ENCODE measurements at places on chromosomes 13 and 19.
A peak's percentile ranks its signal among the peaks of the same experiment; 100 is the strongest.

- DNase-seq, result peak; percentile 3
Observed at GRCh38 chr19:48635966-48636858, 967 bp downstream of the DBP start.

- DNase-seq, result no peak
Observed at GRCh38 chr13:44573790-44574465, 2.2 kb downstream of the TSC22D1 start.

DNA sequence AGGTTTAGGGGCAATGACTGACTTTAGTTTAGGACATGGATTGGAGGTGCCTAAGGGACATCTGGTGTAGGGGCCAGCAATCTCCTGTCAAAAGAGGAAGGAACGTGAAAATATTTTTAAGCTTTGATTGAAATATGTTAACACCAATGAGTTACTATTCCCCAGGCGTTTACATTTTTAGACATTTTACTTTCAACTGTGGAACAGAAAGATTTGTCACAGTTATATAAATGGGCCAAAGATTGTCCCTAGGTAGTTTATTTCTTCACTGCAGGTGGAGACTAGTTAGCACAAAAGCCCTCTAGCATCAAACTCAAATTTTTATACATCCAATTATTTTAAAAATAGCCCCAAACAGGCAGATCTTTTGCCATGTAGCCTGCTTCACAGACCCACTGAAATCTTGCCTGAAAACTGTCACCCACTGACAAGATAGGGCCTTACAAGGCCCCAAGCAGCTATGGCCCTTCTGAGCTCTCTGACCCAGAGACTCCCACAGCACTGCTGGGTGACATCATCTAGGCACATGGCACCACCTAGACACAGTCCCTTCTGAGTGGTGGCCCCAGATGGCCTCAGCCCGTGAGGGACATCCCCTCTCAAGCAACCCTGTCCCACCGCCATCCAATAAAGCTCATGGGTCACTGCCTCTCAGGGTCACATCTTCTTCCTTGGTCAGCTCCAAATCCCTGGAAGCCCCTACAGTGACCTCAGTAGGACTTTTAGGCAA, 64.8 kb upstream of the DOCK9 start:
- DNase-seq, result no peak

- DNase-seq, result no peak
Observed at GRCh38 chr13:43433691-43434141, 353.1 kb downstream of the ENOX1 start.

DNA sequence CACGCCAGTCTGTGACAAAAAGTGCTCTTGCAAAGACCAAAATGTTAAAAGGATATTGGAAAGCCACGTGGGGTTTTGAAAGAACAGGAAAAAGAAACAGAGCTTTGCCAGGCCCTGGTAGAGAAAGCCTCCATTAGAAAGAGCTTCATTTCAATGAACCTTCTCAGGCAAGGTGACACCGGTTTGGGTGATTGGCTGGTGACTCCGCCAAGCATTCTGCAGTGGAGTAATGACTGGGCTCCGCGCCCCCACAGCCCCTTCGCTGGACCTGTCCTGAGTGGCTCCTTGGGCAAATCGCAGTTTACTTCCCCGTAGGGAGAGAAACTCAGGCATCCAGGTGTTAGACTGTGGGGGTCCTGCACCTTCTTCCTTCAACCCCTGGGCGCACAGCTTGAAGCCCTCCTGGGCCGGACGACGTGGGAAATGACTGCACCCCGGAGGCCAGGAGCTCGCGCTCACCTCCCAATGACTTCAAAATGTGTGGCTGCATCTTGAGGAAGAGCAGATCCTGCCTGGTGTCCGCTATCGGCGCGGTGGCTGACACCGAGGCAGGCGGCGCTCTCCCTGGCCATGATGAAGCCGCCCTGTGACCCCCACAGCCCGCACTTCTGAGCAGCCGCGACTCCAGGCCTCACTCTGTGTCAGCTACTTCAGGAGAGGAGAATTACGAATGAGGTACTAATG, 444.6 kb upstream of the SGCG start:
- DNase-seq, result no peak

GRCh38 chr13:48645845-48646244, 7.9 kb upstream of the CYSLTR2 start:
- no peak for DNase-seq

GRCh38 chr19:49838885-49839588, 11.9 kb upstream of the PTOV1 start:
- DNase-seq, result no peak

DNA sequence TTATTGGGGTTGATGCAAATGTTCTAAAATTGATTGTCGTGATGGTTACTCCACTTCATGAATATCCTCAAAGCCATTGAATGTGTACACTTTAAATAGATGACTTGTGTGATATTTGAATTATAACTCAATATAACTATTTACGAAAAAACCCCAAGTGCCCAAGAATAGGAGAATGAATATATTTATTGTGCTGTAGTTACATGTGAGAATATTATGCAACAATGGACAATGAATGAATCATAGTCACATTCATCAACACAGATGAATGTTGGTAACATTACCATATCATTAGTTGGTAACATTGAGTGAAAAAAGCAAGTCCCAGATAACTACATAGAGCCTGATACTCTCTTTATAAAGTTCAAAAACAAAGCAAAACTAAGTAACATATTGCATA, 127.8 kb upstream of the UBL3 start:
- DNase-seq, result no peak

DNA sequence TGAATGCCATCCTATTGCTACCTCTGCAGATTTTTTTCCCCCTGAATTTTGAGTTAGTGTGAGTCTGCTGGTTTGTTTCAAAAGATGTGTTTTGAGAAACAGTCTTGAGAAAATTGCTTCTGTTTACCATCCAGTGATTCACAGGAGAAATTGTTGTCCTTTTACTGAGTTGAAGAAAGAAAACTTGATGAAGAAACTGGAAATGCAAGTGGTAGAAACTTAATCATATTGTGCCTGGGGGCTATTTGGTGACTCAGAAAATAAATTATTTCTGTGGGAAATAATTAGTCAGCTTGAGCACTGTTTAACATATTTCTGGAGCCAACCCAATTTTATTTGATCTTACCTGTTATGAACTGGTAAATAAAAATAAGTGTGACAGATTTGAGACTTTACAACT, 35.4 kb downstream of the PAN3 start:
- DNase-seq, result no peak

- DNase-seq, result no peak
Observed at GRCh38 chr13:43797869-43798268, 11.1 kb upstream of the ENOX1 start.

DNA sequence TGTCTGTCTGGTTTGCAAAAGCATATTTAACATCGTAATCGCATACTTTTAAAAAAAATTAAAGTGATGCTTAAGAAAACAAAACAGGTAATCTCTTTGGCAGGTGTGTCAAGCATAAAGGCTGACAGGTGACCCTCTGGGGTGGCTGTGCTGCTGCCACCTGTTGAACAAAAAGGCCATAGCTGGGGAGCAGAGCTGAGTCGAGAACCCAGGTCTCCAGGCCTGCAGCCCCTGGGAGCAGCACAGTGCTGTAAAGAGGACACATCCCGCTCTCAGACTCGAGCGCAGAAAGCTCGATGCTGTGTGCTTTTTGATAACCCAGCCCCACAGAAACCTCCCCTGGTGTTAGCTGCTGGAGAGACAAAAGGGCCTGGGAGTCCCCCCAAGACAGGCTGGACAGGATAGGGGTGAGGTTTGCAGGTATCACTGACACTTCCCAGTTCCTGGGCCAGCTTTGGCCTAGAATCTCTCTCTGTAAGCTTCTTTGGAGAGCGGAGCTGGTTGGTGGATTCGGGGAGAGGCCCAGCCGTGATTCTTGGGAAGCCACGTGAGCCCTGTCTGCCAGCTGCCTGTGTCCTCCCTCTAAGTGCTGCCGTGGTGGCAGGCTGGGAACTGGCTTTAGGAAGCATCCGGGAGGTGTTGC, 66.9 kb downstream of the C13orf42 start:
- no peak for DNase-seq

GRCh38 chr13:105804561-105805190, 730.8 kb downstream of the EFNB2 start:
- DNase-seq, result no peak

- no peak for DNase-seq
Observed at GRCh38 chr13:110239280-110240125, 67.5 kb downstream of the COL4A1 start.

- DNase-seq, result no peak
Observed at GRCh38 chr19:42234364-42234763, 8.0 kb downstream of the GSK3A start.

DNA sequence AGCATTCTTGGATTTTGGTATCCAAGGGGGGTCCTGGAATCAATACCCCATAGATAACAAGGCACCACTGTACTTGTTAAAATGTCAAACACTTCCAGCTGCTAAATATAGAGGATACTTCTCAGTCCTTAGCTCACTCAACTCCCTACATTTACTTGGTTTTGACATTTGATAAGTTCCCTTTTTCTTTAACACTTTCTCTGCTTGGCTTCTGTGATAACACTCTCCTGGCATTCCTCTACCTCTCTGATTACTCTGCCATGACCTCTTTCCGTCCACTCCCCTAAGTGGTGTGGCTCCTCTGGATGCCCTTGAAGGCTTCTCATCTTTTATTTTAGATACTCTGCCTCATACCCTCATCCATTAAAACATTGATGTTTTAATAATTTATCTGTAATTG, 65.2 kb downstream of the MICU2 start:
- DNase-seq, result no peak

GRCh38 chr19:14072535-14073260, at the start of gene MISP3:
TSS of gene MISP3 (plus strand) at chr19:14072786. CDS start at chr19:14073310, 524 bp downstream.
- DNase-seq, result no peak

DNA sequence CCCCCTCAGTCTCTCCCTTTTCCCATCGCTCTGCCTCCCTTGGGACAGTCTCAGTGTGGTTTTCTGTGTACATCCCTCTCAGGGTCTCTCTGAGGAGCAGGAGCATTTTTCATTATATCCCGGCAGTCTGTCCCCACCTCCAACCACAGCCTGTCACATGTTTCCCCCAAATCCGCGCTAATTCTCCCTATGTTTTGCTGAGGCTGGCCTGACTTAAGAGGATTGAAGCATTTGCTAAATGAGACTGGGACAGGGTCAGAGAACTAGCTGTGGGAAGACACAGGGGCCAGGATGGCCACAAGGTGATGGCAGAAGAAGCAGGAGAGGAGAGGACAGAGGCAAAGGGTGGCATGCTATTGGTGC, 5.5 kb downstream of the TPRX1 start:
- no peak for DNase-seq

DNA sequence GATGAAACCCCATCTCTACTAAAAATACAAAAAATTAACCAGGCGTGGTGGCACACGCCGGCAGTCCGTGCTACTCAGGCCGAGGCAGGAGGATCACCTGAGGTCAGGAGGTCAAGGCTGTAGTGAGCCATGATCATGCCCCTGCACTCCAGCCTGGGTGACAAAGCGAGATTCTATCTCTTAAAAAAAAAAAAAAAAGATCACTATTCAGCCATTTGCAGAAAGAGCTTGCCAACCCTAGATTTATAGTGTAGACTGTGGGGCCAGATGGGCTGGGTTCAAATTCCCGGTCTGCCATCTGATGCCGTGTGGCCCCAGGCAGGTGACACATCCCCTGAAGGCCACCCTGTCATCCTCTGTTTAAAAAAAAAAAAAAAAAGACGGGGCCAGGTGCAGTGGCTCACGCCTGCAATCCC, 28.9 kb downstream of the SMIM24 start:
- DNase-seq, result no peak

- no peak for DNase-seq
Observed at GRCh38 chr13:28239374-28239773, 101.0 kb downstream of the PAN3 start.

- DNase-seq, result no peak
Observed at GRCh38 chr13:103815619-103816018, 749.4 kb upstream of the SLC10A2 start.

GRCh38 chr19:31096062-31096830, 253.0 kb downstream of the TSHZ3 start:
- DNase-seq, result no peak

GRCh38 chr19:44430956-44431355, 17.3 kb downstream of the ZNF229 start:
- DNase-seq, result no peak

- no peak for DNase-seq
Observed at GRCh38 chr19:34409189-34410164, 5.3 kb downstream of the PDCD2L start.

DNA sequence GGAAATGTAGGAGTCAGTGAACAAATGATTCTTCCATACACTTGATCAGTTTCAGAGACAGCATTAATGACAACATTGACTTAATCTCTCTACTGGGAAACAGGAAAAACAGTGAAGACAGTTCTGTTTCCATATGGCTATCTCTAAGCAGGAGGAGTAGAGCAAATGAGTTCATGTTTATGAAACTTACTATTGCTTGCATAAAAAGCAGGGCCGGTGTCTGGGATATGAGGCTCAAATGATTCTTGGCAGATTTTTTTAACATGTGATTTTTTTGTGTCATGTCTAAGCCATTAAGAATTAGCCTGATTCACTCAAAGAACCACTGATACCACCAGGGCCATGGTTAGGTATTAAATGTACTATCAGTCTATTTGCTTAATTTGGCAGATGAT, 141.9 kb downstream of the SLC7A1 start:
- DNase-seq, result no peak

GRCh38 chr13:110714797-110715394, 1.4 kb downstream of the ING1 start:
- DNase-seq, result peak; percentile 40

DNA sequence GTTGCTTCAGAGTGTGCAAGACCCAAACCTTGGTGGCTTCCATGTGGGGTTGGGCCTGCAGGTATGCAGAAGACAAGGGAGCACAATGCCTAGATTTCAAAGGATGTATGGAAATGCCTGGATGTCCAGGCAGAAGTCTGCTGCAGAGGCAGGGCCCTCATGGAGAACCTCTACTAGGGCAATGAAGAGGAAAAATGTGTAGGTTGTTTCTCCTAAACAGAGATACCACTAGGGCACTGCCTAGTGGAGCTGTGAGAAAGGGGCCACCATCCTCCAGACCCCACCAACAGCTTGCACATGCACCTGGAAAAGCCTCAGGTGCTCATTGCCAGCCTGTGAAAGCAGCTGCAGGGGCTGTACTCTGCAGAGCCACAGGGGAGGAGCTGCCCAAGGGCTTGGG, 532.6 kb upstream of the GPC6 start:
- DNase-seq, result no peak

DNA sequence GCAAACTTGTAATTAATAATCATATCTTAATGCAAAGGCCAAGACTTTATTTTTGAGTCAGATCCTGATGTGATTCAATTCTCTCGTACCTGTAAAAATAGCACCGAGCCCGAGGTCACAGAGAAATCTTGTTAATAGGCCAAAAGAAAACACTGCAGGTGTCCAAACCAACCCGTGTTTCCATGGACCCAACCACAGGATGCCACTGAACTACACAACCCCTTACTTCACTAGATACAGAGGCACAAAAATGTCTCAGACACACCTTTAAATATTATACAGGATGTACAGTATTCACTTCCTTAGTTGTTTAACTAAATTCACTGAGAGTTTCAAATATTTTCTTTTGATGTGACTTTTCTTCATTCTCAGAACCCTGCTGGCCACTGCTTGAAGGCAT, 530.9 kb downstream of the MYO16 start:
- no peak for DNase-seq
